ENCODE measurements at places on chromosomes 13 and 19.

GRCh38 chr13:97938706-97939475 is 14.6 kb upstream of the IPO5 start:
- no peak for DNase-seq

DNA sequence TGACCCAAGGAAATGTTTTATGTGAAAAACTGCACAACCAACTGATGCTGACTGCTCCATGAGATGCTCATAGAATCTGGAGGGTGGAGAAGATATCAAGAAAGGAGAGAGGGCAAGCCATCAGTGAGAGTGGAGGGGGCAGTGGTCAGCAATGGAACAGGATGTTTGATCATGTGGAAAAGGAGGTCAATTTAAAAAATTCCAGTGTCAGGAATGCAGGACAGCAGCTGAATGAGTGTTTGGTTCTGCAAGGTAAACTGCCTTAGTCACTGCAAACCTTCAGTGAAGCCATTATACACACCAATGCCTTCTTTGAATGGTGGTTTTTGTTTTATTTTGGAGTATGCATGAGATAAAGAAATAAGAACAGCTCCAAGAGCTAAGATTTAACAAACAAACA is 121.5 kb downstream of the FGF14 start:
- no peak for DNase-seq

DNA sequence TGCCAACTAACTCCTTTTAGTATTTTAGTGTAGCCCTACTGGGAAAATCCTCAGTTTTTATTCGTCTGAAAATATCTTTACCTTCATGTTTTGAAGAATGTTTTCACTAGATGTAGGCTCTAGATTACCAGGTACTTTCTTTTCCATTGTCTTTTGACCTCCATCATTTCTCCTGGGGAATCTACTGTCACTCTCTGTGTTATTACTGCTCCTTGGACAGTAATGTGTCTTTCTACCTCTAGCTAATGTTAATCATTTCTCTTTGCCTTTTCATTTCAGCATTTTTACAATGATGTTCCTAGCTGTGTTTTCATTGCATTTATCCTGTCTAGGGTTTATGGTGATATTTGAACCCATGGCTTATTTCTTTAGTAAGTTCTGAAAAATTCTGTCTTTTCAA is 61.9 kb downstream of the SPACA7 start:
- DNase-seq = no peak

DNA sequence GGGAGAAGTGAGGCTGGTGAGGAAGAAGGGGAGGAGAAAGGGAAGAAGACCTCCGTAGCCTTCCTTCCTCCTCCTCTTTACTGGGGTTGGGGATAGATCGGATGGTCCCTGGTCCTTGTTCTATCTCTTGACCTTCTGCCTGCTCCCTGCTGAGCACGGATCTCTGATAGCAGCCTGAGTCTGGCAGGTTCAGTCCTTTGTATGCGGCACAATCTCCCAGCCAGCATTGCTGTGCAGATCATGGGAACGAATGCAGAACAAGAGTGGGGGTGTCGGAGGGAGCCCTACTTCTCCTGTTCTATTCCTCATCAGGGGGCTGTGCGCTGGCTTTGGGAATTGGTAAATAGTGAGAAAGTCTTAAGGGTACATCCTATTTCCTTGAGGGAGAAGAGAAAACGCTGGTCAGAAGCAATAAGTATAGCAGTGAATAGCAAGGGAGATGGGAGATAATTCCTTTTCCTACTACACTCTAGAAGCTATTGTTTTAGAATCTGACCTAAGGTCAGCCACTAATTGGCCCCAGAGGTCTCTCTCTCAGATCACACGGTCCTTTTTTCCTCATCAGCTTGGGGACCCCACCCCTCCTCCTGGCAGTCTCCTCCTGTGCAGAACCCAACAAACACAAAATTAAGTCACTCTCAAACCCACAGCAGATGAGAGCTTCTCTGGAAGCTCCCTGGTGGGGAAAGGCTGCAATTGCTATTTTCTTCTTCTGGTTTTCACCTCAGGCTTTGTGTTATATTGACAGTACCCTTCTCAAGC is 41.0 kb downstream of the KL start:
- no peak for DNase-seq

DNA sequence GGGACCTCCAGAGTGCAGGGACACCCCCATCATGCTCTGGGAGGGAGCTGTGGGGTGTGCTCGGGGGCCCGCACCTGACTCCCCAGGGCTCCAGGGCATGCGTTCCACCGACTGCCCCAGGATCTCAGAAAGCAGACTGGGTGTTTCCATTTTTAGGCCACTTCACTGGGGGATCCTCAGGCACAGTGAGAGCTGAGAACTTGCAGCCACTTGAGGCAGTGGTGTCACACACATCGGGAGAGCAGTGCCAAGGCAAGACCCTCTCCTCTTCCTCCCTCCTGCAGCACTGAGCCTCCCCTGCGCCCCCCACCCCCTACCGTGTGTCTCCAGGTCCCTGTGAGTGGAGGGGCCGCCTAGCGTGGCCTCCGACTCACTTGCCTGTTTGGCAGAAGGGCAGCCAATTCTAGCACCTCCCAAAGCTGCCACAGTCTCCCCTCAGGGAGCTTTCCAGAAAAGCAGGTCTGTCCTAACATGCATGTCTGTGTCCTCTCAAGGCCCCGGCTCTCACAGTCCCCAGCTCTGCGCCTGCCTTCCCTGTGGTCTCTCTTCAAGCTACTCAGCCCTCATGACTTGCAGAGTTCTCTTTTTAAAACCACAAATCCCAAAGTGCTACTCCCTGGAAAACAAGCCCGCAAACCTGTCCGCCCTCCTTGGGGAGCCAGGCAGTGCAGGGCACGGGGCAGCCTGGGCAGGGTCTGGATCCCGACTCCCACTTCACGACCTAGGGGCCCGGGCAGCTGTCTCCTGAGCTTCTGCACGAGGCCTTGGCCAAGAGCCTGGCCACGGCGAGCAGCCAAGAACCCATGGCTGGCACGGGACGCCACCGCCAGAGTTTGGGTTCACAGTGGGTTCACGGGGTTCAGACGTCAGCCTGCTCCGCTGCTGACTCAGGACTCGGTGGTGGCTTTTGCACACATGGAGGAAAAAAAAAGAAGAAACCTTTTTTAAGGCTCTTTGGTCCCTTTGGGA is 94.1 kb downstream of the STK24 start:
- no peak for DNase-seq

DNA sequence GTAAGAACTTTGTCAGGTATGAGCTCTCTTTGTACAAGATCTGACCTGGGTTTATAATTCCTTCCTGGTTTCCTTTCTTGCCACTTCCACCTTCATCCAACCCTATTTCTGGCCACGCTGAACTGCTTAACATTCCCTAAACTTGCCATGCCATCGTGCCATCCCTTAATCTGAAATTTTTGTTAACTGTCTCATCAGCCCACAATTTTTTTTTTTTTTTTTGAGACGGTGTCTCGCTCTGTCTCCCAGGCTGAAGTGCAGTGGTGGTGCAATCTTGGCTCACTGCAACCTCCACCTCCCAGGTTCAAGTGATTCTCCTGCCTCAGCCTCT is 144.6 kb downstream of the GGACT start:
- no peak for DNase-seq

DNA sequence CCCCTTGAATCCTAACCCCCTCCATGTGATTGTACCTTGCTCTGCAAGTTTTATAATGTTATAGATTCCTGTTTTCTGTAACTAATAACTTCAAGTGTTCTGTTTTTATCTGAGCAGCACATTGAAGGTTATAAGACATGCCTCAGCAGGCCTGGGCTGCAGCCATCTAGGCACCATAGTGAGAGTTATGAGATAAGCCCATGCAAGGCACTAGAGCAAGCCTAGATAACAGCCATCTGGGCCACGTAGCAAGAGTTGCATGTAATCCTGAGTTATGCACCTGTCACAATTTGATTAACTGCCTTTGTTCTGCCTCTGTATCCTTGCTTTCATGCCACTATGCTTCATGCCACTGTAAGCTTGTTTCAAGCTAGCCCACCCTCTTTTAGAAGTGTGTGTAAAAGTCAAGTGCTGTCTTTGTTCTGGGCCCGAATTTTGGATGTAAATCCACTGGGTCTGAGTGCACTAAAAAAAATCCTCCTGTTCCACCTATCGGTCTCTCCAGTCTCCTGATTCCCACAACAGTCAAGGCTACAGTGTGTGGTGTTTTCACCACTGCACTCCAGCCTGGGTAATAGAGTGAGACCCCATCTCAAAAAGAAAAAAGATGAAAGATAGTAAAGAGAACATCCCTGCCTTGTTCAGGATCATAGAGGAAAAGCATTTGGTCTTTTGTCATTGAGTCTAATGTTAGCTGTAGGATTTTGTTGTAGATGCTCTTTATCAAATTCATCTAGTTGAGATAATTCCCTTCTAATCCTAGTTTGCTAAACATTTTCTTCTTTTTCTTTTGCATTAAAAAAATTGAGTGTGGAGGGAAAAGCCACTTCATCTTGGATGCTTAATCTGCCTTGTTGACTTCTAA is 16.0 kb upstream of the KBTBD6 start:
- no peak for DNase-seq

GRCh38 chr13:19607523-19608078 is 25.9 kb upstream of the MPHOSPH8 start:
- no peak for DNase-seq

All from spleen (tissue), 13 donors.